ENCODE measurements at places on chromosomes 5 and 9. TPM values are rescaled to one million over a fixed set of nuclear protein-coding genes. Genes with fewer than 3 reads are reported as not detected.
A peak's percentile ranks its signal among the peaks of the same experiment; 100 is the strongest.

GRCh38 chr5:98564836-98565235, 208.6 kb upstream of the RGMB start:
- no peak for DNase-seq
- no peak overlapping the region for H3K4me3 ChIP-seq
- H3K36me3 ChIP-seq = no peaks in the 10 kb centered on the region
- H3K4me1 ChIP-seq = no peaks in the 10 kb centered on the region
- H3K27ac ChIP-seq = no peak overlapping the region
- no peaks in the 10 kb centered on the region for H3K27me3 ChIP-seq

GRCh38 chr9:129835860-129836223, 584 bp downstream of the USP20 start:
- H3K27me3 ChIP-seq = no peaks in the 10 kb centered on the region
- H3K4me1 ChIP-seq = peaks cover 48% of the 10 kb centered on the region

GRCh38 chr5:43623048-43623680, 20.2 kb downstream of the NNT start:
- H3K27me3 ChIP-seq = no peaks in the 10 kb centered on the region
- H3K4me1 ChIP-seq = no peaks in the 10 kb centered on the region
- peaks cover 39% of the 10 kb centered on the region for H3K36me3 ChIP-seq
- DNase-seq = no peak
- H3K4me3 ChIP-seq = no peak overlapping the region
- peak overlapping the region; percentile 3 for H3K27ac ChIP-seq

DNA sequence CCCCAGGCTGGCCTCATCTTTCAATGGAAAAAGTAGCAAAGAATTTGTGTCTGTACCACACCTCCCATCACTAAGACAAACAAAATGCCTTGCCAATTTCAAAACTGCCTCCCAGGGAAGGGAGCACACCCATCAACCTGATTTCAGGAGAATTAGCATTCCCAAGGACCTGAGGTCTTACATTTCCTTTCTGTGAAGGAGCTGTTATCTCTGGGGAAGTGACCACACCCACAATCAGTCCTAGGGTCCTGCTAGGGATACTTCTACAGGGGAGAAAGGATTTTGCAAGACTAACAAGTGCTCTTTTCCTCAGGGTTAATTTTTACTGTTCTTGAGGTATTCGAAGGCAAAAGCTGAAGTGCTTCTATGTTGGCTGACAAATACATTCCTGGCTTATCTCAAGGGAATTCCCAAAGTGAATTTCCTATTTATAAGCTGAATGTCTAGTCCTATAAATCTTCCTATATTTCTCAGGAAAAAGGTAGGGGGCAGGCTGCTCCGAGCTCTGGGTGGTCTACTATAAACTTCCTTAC, 97.4 kb upstream of the ITGA1 start:
- no peak overlapping the region for H3K4me3 ChIP-seq
- peaks cover 7% of the 10 kb centered on the region for H3K4me1 ChIP-seq
- no peaks in the 10 kb centered on the region for H3K36me3 ChIP-seq
- no peak for DNase-seq
- peaks cover 50% of the 10 kb centered on the region for H3K27me3 ChIP-seq

Gene FYB1
- 66.4 TPM for total RNA-seq

Gene OLFM1
- total RNA-seq = 0.37 TPM

Measured in activated T-helper 2 cell treated with anti-CD3 and anti-CD28 coated beads, Interferon-gamma antibody, Interleukin-2, Interleukin-4, amounts not matched to agents 10 μg/mL and 5 μg/mL and 100 μg/mL, durations not matched to agents 14 hours and 24 hours and 36 hours (primary cell).